ENCODE measurements at places on chromosomes 6 and 20.
A peak's percentile ranks its signal among the peaks of the same experiment; 100 is the strongest.

GRCh38 chr20:17456279-17456678 lies 74.9 kb downstream of the BFSP1 start:
- no peak for DNase-seq

GRCh38 chr20:5489601-5490000 lies 172.8 kb upstream of the PROKR2 start:
- DNase-seq, result no peak

DNA sequence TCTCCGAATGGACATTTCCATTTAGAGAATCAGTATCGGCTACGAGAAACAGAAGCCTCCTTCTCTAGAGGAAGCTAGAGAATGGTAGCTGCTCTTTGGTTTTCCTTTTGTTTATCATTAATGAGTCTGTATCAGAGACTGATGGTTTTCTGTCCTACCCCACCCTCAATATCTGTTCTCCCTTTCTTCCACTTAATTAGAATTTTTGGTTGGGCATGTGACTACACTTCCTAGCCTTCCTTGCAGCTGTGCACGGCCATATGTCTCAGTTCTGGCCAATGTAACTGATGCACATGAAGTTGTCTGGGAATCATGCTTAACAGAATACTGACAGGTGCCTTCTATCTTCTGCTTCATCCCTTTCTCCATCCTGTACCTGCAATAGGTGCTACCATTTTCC lies 19.0 kb downstream of the RNF24 start:
- no peak for DNase-seq

GRCh38 chr20:32773855-32774254 lies 11.7 kb downstream of the DNMT3B start:
- DNase-seq, result no peak

DNA sequence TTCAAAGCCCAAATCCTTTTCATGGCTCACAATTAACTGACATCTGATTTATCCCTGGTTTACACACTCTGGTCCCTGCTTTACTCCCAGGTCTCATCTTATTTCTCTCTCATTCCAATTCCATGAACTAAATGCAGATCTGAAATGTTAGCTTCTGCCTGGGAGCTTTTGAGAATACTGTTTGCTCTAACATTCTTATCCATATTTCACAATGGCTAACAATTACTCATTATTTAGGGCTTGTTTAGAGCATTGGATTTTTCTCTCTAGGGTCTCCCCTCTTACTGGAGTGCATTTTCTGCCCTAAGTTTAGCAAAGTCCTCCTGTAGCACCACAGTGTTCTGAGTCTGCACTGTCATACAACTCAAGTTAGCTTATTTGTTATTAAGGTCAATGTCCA lies 121.5 kb upstream of the HCRTR2 start:
- no peak for DNase-seq

GRCh38 chr20:2259731-2260130 lies 36.1 kb upstream of the TGM3 start:
- no peak for DNase-seq

- DNase-seq, result no peak
Measured at GRCh38 chr6:105814745-105815536, 271.2 kb upstream of the PRDM1 start.

- no peak for DNase-seq
Measured at GRCh38 chr20:42701948-42702347, 487.8 kb downstream of the PTPRT start.

GRCh38 chr6:22668307-22668706 lies 98.9 kb downstream of the HDGFL1 start:
- DNase-seq, result no peak

DNA sequence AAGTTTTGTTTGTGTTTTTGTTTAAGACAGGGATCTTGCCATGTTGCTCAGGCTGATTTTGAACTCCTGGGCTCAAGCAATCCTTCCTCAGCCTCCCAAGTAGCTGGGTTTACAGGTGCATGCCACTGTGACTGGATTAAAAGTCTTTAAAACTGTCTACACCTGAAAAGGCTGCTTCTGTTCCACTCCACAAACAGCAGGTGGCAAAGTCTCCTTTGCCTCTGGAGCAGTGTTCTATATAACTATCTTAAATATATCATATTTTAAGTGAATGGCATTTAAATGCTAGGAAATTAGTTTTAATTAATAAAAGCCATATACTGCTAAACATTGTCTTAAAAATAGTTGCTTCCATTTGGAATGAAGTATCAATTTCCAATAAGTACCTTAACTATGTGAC lies 89.2 kb upstream of the BCLAF1 start:
- DNase-seq, result no peak

- no peak for DNase-seq
Measured at GRCh38 chr6:135212935-135213334, 31.8 kb downstream of the MYB start.

DNA sequence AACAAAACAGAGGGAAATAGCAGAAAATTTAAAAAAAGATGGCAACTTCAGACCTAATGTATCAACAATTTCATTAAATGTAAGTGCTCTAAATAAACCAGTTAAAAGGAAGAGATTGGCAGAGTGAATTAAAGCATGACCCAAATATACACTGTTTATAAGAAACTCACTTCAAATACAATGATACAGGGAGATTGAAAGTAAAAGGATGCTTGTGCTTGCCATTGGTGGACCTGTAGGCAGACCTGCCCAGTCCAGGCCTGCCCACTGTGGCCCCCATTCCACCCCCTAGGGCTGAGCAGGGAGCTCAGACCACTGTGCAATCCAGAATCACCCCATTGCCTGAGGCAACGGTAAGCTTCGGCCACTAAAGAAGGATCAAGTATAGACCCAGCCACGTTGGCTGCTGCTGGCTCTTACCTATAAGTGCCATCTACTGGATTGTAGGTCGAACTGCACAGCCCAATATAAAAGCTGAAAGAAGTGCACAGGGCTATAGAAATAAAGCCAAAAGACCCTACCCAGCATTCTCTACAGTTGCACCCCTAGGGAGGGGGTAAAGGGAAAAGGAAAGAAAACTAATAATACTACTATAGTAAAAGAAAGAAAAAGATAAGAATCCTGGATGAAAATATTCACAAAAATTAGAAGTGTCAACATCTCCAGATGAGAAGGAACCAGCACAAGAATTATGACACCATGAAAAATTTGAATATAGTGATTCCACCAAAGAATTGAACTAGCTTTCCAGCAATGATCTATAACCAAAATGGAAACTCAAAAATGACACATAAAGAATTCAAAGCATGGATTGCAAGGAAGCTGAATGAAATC lies 36.1 kb downstream of the PSMB1 start:
- DNase-seq, result peak; percentile 17

All from bone marrow (tissue), 2 donors.